ENCODE measurements at places on chromosomes 5 and 9. TPM values are rescaled to one million over a fixed set of nuclear protein-coding genes. Genes with fewer than 3 reads are reported as not detected.

ZBED3 gene
- total RNA-seq, result 3.5 TPM

GRCh38 chr9:87883990-87884389 is 1.3 kb downstream of the SPATA31E1 start:
- no peak for DNase-seq

LRRC70 gene
- 0.84 TPM for total RNA-seq

DNA sequence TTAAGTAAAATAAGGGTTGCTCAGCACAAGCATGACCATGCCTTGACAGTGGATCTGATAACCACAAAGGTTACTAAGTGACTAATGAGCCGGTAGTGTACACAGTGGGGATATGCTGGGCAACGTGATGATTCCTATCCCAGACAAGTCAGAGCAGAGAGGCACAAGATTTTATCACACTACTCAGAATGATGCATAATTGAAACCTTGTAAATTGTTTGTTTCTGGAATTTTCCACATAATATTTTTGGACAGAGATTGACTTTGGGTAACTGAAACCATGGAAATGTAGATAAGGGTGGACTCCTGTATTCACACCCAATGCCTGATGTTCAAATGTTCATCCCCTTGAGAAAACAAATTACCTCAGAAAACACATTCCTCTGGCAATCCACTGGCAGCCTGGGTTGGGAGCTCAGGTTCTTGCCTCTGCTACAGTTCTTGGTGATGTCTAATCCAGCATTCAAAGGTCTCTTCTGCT is 16.2 kb upstream of the ERAP1 start:
- no peak for DNase-seq

- DNase-seq, result no peak
Measured at GRCh38 chr5:173178369-173178910, 34.1 kb downstream of the BNIP1 start.

- DNase-seq, result no peak
Measured at GRCh38 chr5:14357851-14358250, 214.7 kb downstream of the TRIO start.

BHMT2 gene
- not detected for total RNA-seq

- DNase-seq, result no peak
Measured at GRCh38 chr5:103624675-103625074, 62.1 kb upstream of the NUDT12 start.

- DNase-seq, result no peak
Measured at GRCh38 chr5:134053314-134053839, 48.6 kb upstream of the VDAC1 start.

MCC gene
- total RNA-seq, result 0.22 TPM

DNA sequence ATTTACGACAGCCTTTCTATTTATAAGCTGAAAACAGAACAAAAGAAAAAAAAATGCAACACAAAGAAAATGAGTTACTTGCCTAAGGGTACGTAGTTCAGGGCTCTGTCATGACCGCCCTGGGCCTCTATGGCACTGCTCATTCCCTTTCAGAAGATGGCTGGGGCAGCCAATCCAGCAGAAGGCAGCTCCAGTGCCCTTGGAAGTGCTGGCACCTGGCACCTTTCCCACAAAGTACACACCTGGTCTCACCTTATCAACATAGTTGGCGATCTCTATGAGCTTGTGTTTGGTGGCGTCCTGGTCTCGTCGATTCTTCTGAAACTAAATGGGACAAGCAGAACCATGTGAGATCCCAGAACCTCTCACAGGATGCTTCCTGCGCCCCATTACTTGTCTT is 53.2 kb downstream of the NIPAL4 start:
- no peak for DNase-seq

GRCh38 chr9:125066839-125067619 is 76.3 kb downstream of the SCAI start:
- no peak for DNase-seq

- no peak for DNase-seq
Measured at GRCh38 chr5:141564216-141564692, 54.5 kb downstream of the DIAPH1 start.

Data from activated B cell treated with CpG ODN at 0.5 μM for 24 hours (primary cell).